Left lobe of liver (tissue), 2 donors: ENCODE measurements at places on chromosomes 3 and 15. TPM values are rescaled to one million over a fixed set of nuclear protein-coding genes. Genes with fewer than 3 reads are reported as not detected.

NGLY1 gene
- total RNA-seq = 16.5 TPM

CCR4 gene
- 0.33 TPM for total RNA-seq

ACOX2 gene
- total RNA-seq = 285 TPM

CX3CR1 gene
- total RNA-seq = 0.43 TPM

CLRN1 gene
- total RNA-seq = not detected

UBA7 gene
- 33.2 TPM for total RNA-seq

CCNL1 gene
- total RNA-seq = 39.8 TPM

TPRG1 gene
- 33.3 TPM for total RNA-seq

SLC28A2 gene
- 0.15 TPM for total RNA-seq

ADGRG7 gene
- total RNA-seq = 17.0 TPM

DNA sequence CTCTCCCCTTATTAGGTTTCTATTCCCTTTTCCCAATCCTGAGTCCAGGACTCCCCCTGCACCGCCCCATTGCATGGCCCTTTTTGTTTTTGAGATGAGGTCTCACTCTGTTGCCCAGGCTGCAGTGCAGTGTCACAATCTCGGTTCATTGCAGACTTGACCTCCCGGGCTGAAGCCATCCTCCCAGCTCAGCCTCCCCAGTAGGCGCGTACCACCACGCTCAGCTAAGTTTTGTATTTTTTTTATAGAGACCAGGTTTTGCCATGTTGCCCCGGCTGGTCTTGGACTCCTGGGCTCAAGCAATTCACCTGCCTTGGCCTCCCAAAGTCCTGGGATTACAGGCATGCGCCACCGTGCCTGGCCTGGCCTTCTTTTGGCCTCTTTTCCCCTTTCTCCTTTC lies 29.3 kb downstream of the PDIA5 start:
- no peak for DNase-seq

GRCh38 chr3:29764041-29764440 lies 483.2 kb downstream of the RBMS3 start:
- DNase-seq = no peak

GRCh38 chr15:69539345-69539744 lies 86.7 kb downstream of the RPLP1 start:
- no peak for DNase-seq

DNA sequence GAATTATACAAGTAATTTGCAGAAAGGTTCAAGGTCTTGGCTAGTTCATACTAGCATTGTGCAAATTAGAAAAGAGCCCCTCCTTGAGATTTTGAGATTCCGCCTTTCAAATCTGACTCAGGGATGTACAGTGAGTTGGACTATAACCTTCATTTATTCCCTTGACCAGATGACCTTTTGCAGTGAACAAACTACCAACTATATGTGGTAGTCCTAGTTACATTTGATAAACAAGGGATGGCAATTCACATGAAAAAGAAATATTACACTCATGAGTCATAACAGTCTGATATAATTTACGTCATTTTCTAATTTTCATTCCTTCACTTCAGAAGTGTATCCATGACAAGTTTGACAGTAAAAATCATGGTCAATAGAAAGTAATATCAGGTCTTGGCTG lies 860.4 kb downstream of the ROBO1 start:
- no peak for DNase-seq

DNA sequence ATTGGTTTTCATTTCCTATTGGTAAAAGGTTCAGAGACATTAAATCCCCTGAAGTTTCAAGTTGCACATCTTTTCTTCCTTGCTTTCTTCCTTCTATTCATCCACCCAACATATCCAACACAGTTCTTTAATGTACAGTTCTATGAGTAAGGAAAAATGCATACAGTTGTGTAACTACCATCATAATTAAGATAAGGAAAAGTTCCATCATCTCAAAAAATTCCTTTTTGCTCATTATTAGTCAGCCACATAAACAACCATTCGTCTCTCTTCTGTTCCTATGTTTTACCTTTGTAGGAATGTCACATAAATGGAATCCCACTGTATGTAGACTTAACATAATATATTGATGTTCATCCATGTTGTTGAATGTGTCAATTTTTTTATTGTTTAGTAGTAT lies 211.1 kb upstream of the ADAMTS9 start:
- no peak for DNase-seq

- no peak for DNase-seq
These were observed 101.6 kb downstream of the MAGI1 start for GRCh38 chr3:65936908-65937638.

DNA sequence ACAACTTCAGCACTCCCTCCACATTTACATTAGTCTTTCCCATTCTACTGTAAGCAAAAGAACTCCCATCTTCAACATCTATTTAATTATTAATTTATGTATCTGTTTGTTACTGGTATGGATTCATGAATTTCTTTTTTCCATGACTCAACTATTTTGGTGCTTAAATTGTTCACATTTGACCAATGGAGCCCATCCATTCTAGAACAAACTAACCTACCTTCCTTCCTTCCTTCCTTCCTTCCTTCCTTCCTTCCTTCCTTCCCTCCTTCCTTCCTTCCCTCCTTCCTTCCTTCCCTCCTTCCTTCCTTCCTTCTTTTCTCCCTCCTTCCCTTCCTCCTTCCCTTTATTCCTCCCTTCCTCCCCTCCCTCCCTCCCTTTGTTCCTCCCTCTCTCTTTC lies 16.8 kb upstream of the MBNL1 start:
- DNase-seq = no peak

DNA sequence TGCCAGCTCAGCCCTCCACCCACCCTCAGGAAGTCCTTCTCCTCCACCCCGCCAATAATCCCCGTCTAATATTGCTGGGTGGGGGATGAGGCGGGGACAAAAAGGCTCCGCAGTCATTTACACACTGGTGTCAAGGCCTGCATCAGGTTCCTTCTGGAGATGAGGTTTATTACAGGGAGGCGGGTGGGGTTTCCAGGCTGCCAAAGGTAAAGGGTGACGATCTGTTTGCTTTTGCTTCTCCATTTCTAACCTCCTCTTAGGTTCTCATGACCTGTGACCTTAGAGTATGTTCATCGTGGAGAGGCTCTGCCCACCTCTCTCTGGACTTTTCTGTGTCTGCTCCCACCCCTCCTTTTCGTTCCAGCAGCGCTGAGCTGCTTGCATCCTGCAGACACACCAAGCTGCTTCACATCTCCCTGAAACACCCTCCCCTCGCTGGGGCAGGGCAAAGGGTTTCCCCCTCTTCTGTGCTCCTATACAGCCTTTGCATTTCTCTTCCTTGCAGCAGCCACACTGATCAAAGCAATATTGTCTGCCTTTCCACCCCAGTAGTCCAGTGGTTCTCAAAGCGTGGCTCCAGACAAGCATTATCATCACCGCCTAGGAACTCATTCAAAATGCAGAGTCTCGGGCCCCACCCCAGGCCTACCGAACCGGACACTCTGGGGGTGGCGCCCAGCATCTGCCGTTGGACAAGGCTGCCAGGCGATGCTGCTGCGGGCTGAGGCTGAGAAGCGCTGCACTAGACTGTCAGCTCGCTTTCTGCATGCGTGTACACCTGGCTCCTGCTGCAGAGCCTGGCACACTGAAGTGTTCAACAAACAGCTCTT lies 26.6 kb downstream of the CA12 start:
- no peak for DNase-seq

- no peak for DNase-seq
These were observed 3.4 kb downstream of the PHLDB2 start for GRCh38 chr3:111862415-111862814.

GRCh38 chr3:50245251-50245745 lies 9.3 kb downstream of the GNAI2 start:
- DNase-seq = no peak

GRCh38 chr3:14562121-14562890 lies 22.2 kb upstream of the GRIP2 start:
- DNase-seq = no peak

GRCh38 chr3:156602424-156602823 lies 47.5 kb upstream of the SSR3 start:
- no peak for DNase-seq

DNA sequence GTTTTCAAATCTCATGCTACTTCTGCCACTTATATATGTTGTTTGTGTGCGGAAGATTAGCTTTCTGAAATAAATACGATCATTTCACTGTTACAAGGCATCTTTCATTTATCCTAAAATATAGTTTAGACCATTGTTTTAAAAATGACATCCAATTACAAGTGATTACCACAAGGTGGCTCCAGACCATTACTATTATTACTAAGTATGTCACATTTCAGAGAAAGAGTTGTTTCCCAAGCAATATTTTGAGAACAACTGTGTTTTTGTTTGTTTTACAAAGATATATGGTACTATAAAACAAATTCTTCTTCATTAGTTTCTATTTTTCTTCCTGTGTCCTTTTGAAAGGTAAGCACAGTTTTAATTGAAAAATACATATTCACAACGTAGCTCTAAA lies 136.0 kb upstream of the RAP2B start:
- DNase-seq = no peak

DNA sequence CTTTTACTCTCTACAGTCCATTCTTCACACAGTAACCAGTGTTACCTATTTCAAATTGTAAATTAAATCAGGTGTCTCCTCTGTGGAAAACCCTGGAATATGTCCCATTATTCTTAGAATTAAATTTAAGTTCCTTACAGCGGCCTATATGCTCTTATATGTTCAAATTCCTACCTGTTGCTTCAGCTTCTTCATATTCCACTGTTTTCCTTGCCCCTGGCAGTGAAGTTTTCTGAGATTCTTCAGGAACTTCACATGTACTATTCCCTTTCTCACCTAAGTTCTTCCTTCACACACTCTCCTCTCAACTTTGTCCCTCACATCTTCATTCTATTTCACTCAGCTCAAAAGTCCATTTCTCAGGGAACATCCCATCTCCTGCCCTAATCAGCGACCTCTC lies 68.8 kb downstream of the IL1RAP start:
- no peak for DNase-seq

DNA sequence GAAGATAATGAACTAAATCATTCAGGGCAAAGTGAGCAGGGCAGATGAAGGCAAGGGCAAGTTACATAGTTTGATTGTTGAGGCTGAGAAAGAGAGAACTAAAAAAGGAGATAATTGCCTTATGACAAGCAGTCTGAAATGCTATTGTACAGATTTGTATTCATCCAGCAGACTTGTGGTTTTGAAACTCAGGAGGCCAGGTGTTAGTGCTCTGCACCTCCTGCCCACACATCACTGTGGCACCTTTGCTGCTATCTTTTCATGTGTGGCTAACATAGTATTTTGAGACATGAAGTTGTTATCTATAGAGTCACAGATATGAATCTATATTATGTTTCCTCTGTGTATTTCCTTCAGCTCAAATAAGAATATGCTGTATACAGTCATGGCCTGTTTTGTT lies 24.3 kb upstream of the SUCLG2 start:
- DNase-seq = no peak

DNA sequence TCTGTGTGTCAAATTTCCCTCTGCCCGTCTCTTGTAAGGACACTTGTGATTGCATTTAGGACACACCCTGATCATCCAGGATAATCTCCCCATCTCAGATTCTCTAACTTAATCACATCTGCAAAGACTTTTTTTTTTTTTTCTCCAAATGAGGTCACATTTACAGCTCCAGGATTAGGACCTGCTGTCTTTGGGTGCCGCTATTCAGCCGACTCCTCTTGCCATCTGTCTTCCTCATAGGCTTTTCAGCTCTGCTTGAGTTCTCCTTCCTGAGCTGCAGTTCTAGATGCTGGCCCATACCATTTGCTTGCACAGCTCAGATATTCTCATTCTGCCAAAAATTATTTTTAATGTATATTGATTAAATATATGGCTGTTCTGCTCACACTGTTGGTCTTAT lies 94.3 kb upstream of the TLE3 start:
- no peak for DNase-seq

- DNase-seq = no peak
These were observed 57.6 kb upstream of the BCL6 start for GRCh38 chr3:187802928-187803259.

GRCh38 chr15:70561885-70562284 lies 201.5 kb downstream of the UACA start:
- DNase-seq = no peak
